Fibroblast of the aortic adventitia (primary cell): ENCODE measurements at places on chromosomes 5 and 9. TPM values are rescaled to one million over a fixed set of nuclear protein-coding genes. Genes with fewer than 3 reads are reported as not detected.
A peak's percentile ranks its signal among the peaks of the same experiment; 100 is the strongest.

DNA sequence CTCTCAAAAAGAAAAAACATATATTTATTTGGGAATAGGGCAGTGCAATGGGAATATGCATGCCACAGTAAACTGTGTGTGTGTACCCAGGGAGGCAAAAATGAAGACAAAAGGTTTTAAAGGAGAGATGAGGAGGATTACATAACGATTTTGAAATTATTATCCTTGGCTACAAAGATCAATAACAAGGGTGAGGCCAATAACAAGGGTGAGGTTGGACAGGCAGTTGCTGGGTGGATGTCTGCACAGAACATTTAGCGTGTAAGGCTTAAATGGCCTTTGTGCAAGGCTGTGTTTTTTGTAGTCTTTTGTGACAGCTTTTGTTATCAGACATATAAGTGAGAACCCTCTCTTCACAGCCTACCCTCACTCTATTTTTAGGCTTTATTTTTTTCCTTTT is 114.0 kb downstream of the JMY start:
- no peak for DNase-seq

DNA sequence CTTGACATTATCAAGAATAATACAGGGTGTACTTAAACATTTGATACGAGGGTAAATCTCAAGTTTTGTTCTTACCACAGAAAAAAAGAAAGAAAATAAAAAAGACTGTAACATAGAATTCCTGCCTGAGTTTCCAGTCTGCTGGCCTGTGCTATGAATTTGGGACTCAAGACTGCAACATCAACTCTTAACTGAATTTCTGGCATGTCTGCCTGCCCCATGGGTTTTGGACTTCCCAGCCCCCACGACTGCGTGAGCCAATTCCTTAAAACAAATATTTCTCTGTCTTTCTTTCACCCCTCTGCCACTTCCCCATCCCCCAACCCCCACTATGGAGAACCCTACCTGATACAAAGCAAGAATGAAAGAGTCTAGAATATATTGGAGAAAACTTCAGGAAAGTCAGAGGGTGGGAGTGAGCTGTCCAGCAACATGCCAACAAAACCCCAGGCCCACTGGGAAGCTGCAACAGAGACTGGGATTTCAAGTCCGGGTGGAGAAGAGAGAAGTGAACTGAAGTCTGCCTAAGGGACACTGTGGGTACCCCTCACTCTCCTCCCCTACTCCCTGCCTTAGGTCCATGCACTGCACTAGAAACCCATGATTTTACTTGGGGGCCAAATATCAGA is 43.0 kb downstream of the MARCHF3 start:
- DNase-seq: no peak

- no peak for DNase-seq
Observed at GRCh38 chr5:119808474-119808873, 179.1 kb downstream of the FAM170A start.

DNA sequence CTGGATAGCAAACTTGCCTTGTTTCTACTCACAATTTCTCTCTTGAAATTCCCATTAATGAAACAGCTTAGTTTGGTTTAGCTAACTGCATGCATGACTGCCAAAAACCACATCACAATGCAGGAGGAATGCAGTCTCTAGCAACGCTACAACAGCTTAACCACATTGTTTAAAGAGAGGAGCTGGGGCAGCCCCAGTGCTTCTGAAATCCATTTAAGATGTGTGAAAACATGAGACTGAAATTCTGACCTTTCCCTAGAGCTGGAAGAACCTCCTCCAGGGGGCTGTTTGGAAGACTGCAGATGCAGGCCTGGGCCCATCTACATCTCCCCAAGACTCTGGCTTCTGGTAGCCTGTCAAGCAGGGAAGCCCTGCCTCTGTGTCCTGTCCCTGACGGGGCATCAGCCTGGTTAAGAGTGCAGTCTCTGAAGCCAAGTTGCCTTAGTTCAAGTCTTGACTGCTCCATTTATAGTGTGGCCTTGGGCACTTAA is 157.1 kb downstream of the ZNF462 start:
- DNase-seq: peak; percentile 93

- no peak for DNase-seq
Observed at GRCh38 chr9:12956805-12957204, 182.0 kb downstream of the LURAP1L start.

DNA sequence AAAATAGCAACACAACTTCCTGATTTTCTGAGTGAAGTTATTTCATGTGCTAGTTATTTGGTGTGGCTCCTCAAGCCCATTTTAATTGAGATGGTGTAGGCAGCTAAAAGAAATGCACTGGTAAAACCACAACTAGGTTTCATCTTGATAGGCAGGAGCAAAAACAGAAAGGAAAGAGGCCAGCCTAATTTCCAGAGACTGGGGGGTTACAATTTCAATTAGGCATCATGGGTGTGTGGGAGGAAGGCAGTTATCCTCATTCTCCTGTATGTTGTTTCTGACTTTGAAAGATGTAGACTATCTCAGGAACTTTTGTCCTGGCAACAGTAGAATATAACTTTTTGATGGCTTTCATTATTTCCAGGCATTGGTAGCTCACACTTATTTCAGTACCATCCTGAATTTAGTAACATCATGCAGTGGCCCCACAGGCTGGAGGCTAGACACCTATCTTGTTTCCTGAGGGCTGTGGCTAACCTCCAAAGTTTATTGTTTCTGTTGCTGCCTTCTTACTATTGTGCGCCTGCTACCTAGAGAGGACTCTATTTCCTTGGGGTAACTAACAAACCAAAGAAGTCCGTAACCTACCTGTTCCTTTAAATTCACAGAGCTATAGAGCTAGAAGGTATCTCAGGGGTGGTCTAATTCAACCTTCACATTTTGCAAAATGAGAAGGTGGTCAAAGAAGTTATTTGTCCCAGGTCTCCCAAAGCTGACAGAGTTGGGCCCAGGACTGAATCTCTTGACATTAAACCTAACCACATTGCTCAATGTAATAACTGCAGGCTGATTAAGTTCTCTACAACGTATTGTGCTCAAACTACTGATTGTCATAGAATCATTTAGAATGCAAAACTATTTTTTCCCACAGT is 42.4 kb downstream of the FYB1 start:
- no peak for DNase-seq

DNA sequence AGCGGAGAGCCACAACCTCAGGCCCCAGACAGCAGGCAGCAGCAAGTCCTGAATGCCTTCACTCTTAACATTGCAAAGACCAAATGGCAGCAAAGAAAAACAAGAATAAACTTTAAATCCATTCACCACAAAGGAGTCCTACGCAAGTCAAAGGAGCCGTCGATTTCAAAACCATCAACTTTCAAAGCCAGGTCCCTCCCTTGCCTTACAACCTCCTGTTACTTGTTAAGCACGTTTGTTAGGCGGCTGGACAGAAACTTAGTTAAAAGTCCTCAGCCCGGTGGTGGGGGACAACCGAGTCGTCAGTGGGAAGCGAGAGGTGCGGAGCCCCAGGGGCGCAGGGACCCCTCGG is 938 bp downstream of the LPAR1 start:
- DNase-seq: peak; percentile 66

ADCY2 gene
- total RNA-seq: under 0.01 and 0.09 TPM in 2 replicates

DNA sequence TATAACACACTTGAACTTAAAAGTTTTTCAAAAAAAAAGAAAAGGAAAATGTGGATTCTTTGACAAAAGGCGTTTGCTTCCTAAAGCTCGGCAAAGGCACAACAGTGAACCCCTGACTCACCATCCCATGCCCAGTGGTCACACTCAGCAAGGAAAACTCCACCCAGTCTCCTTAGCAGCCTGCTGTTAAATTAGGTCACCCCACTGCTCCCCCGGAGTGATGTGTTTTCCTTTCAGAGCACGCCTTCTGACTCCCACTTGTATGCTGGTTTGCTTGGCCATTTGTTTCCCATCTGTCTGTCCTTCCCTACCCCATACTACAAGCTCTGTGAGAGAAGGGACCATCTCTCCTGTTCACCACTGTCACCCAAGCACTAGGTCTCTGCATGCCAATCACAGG is 23.8 kb downstream of the RETREG1 start:
- DNase-seq: peak; percentile 12

GRCh38 chr5:35938568-35939227 is at the start of gene CAPSL:
Gene CAPSL, minus strand, starts transcription at chr5:35938622. Its CDS starts 17,502 bp downstream, at chr5:35921120.
- peak; percentile 55 for DNase-seq

DNA sequence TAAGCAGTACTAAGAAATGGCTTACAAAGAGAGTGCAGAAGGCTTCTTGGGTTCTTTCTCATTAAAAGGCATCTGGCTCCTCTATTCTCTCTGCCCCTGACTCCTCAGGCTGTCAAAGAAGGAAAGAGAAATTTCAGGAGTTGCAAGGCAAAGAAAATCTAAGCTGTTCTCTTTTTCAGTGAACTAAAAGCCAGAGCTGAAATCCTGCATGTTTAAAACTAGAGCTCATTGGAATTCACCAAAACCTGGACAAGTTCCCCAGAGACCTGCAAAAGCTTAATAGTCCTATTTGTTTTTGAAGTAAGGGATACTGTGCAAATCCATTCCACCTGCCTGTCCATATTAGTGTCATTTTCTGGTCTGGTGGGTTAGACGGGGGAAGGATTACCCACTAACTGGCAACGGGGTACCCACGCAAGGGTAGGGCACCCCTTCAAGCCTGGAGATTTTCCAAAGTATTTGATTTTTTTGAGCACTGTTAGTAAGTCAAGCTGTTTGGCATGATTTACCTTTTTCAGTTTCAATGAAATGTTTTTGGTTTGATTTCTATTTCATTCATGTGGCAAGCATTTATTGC is 179.3 kb downstream of the FSTL4 start:
- no peak for DNase-seq

- DNase-seq: no peak
Observed at GRCh38 chr5:320524-321229, 837 bp upstream of the AHRR start.

LEAP2 gene
- total RNA-seq: 0.18 and 0.74 TPM in 2 replicates

GRCh38 chr5:83368835-83369234 is 102.7 kb upstream of the VCAN start:
- DNase-seq: peak; percentile 42

ANKRD31 gene
- total RNA-seq: 0.16 and 0.18 TPM in 2 replicates

GRCh38 chr5:172141949-172142319 is 46.1 kb downstream of the STK10 start:
- no peak for DNase-seq

GRCh38 chr5:164487939-164488338 is 982.5 kb downstream of the MAT2B start:
- peak; percentile 85 for DNase-seq

- DNase-seq: peak; percentile 72
Observed at GRCh38 chr9:35903049-35903448, 3.0 kb upstream of the HRCT1 start.

GPR21 gene
- 1.9 TPM in 1 of 2 replicates, not detected in the other for total RNA-seq

DNA sequence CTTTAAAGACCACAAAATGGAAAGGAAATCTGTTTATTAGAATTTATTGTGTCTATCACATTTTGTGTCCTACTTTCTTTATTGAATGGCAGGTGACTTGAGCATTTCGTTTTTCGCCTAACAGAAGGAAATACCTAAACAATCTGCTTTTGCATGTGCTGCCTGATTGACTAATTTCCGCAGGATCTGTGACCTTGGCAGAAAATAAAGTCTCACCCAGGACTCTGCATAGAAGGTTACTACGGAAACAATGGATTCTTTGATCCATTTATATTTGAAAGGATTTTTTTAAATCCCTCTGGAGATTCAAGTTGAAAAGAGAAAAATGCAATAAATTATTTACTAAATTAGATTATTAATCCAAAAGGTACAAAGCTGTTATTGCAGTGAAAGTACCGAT is 61.0 kb upstream of the CAST start:
- no peak for DNase-seq

DNA sequence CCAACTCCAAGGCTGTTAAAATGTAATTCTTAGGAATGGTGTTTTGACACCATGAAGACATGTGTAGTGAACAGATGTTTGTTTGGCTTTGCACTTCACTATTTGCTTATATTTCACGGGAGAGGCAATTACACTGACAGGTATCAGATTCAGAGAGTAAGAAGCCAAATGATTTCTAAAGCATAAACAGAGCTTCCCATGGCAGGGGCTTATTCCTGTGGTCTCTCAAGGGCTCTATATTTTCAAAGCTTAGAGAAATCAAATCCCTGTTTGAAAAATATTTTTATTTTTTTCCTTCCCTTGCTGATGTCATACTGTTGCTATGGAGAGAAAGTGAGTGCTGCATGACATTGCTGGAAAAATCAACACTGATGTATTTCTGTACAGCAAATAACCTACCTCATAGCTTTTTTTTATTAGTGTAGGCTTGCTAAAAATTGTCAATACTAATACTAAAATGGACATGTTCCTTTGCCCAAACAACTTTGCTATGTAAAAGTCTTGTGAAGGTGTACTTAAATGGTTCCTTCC is 161.4 kb downstream of the GIN1 start:
- DNase-seq: peak; percentile 60

RMRP gene
- total RNA-seq: 966 and 30,763 TPM in 2 replicates

PCSK1 gene
- 0.45 and 1.5 TPM in 2 replicates for total RNA-seq

DNA sequence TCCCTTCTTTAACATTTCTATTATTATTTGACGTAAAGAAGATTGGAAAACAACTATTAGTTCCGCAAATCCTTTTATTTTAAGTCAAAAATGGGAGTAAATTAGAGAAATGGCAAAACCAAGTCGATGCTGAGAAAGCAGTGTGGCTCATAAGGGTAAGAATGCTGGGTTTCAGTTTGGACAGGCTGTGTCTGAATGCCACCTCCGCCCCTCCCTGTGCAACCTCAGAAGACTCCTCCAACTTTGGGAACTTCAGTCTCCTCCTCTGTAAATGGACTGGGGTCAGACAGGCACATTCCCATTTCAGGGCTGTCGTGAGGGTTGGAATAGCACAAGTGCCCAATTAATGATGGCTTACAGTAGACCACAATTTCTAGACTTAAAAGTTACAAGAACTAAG is 154.0 kb downstream of the GABBR2 start:
- DNase-seq: no peak

GRCh38 chr9:14213504-14213903 is 100.4 kb downstream of the NFIB start:
- no peak for DNase-seq

GRCh38 chr5:111229221-111229835 is 5.1 kb downstream of the CAMK4 start:
- DNase-seq: no peak

PCDHA2 gene
- total RNA-seq: 0.09 and 0.16 TPM in 2 replicates

MYOZ3 gene
- 0.16 and 0.72 TPM in 2 replicates for total RNA-seq

CLIC3 gene
- 4.3 and 5.2 TPM in 2 replicates for total RNA-seq

S1PR3 gene
- 12.8 and 31.1 TPM in 2 replicates for total RNA-seq
